ENCODE measurements at places on chromosomes 3 and 15.

- peak; percentile 66 for DNase-seq
These were observed 790 bp downstream of the LAMP3 start for GRCh38 chr3:183161552-183162336.

GRCh38 chr3:53255423-53255774, 423 bp downstream of the TKT start:
- DNase-seq = peak; percentile 78

DNA sequence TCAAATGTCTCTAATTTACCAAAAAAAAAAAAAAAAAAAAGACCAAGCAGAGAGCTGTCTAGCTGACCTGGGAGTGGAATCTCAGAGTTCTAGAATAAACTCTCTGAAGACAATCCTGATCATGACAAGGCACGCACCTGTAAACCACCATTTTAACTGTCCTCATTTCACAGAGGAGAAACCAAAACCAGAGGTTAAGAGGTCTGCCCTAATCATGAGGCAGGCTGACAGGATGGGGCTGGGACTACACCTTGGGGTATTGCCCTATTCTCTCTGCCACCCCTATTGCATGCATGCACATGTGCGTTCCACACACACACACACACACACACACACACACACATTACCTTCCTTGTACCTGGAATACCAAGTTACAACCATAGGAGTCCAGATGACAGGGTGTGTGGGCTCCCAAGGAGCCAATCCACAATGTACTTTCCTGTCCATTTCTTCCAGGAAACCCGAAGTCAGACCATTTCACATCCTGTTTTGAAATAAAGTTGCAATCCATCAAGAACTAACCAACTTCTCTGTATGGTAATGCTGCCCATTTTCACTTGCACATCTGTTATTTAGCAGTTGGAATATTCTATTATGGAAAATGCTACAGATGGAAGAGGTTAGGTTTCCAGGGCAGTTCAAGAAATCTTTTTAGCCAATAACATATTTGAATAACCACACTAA, 34.6 kb downstream of the HSPBAP1 start:
- no peak for DNase-seq

- no peak for DNase-seq
These were observed 90.3 kb upstream of the MEX3B start for GRCh38 chr15:82136120-82136519.

DNA sequence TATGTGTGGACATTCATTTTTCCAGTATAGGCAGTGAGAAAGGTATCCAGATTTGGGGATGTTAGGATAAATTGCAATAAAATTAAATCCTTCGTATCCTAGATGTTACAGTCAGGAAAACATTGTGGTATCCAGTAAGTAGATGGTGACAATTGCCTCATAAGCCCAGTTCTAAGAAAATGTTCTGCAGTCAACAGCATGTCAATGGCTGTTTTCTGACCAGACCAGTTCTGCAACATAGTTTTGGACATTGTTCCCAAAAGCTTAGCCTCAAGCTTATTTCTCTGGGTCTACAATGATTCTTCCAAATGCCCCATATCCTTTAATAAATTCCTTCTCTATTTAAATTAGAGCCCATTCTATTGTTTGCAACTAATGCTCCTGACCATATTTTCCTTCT, 480.7 kb downstream of the FHIT start:
- DNase-seq = no peak

DNA sequence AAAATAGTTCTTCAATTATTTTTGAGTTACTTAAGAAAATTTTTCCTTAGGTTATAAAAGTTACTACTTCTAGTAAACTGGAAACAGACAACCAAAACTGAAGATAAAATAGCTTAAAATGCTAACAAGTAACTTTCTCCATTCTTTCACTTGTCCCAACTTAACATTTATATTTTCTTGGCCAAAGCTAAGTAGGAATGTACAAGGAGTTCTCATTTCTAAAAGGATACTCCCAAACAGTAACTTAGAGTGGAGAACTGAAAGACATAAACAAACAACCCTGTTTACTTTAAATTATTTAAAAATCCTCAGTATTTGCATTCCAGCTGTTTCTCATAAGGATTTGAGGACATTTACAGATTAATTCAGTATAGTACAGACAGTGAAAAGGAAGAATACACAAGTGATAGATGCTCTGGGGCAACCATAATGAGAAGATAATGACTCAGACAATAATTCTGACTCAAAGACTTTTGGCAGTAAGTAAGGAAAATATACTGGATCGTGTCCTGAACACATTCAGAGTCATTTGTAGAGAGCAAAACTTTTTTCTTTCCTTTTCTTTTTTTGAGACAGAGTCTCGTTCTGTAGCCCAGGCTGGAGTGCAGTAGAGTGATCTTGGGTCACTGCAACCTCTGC, 29.2 kb upstream of the ANXA2 start:
- DNase-seq = no peak

- DNase-seq = peak; percentile 81
These were observed 400 bp downstream of the RAB43 start for GRCh38 chr3:129121016-129121791.
